Brain pericyte (primary cell): ENCODE measurements at places on chromosomes 2 and 18.

- DNase-seq = no peak
Observed at GRCh38 chr2:235675678-235676535, 182.1 kb downstream of the AGAP1 start.

DNA sequence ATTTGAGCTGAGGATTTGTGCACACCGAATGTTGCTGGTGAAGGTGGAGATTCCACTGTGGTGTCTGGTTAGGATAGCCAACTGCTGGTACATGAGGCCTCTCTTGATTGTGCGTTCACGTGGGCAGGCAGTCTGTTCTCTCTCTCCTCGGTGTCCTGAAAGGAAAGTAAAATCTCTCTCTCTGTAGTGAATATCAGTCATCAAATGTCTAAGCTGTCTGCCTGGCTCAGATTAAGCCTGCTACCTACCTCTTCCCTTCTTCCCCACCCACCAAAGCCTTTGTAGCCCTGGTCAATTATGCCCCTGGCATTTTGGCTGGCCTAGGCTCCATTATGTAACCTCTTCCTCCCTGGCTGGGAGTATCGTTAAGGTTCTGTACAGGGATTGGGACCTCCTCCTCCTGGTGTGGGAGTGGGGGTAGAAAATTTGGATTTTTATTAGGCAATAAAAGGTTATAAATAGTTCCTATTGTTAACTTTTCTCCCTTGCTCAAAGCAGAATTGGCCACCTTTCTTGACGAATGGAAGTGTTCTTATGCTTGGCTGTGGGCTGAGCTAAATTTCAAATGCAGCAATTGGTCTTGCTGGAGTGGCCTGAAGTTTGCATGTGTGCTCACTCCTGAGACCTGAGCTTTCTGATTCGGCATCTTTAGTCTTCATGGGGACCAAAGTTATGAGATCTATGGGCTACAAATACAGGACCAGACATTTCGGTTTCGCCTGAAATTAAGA is 148.8 kb downstream of the WDSUB1 start:
- no peak for DNase-seq

DNA sequence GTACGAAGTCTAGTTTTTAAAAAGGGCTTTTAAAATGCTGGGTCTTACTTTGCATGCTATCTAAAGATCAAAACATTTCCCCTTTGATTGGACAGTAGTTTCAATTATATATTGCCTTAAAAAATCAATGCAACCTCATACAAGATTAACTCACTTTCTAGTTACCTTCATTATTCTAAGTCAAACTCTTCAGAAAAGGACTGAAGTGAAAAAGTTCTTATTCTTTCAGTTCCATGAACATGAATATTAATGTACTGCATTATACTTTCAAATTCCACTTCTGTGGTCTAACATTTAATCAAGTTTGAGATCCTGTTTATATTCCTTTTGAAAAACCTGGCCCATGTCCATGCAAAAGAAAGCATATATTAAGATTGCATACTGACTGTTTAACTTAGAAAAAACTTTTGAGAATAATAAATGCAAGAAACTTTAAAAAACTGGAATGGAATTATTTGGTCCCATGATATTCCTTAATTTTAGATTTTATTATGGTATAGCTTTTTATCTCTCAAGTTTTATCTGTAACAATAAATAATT is 11.2 kb upstream of the ENOSF1 start:
- DNase-seq = no peak

DNA sequence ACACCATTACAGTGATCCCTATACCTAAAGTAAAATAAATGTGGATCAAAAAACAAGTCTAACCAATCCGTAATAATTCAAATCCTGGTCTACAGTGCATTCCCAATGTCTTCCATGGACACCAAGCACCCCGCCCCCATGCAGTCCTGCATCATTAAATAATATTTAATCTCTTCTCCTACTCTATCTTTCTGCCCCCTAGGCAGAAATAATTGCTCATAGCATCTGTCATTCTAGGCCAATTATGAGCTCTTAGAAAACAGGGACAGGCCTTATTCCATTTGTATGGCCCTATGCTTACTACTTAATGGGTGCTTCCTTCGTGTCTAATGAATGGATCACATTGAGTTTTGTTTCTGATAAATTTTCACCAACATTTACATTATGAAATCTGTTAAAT is 66.4 kb downstream of the PAX3 start:
- no peak for DNase-seq

DNA sequence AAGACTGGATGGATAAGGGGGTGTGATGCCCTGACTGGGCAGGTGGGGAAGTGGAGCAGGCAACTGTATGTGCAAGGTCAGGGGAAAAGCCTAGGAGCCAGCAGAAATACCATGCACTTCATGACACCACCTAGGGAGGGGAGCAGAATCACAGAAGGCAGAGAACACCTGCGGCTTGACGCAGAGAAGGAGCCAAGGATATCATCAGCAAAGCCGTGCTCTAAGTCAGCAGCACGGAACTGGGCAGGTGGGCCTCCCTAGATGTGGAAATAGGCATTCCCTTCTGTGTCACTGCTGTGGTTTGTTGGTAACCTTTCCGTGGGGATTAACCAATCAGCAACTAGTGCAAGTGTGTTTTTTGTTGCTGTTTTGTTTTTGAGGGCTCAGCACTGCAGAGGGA is 41.3 kb downstream of the HDLBP start:
- DNase-seq = no peak

- no peak for DNase-seq
Observed at GRCh38 chr18:677145-677544, 19.7 kb downstream of the TYMS start.

- no peak for DNase-seq
Observed at GRCh38 chr2:55948176-55948923, 24.8 kb upstream of the EFEMP1 start.

DNA sequence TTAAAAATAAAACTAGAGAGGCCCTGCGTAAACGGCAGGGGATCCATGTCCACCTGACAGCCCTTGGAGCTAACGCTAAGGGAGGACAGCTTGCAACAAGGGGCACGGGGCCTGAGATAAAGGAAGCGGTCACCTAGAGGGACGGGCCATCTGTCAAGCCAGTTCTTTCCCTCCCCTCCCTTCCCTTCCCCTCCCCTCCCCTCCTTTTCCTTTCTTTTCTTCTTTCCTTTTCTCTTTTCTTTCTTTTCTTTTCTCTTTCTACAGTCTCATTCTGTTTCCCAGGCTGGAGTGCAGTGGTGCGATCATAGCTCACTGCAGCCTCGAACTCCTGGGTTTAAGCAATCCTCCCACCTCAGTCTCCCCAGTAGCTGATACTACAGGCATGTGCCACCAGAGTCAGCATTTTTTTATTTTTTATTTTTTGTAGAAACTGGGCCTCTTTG is 34.5 kb upstream of the CTAGE1 start:
- no peak for DNase-seq

- DNase-seq = no peak
Observed at GRCh38 chr2:176159663-176160250, 2.6 kb downstream of the HOXD3 start.

DNA sequence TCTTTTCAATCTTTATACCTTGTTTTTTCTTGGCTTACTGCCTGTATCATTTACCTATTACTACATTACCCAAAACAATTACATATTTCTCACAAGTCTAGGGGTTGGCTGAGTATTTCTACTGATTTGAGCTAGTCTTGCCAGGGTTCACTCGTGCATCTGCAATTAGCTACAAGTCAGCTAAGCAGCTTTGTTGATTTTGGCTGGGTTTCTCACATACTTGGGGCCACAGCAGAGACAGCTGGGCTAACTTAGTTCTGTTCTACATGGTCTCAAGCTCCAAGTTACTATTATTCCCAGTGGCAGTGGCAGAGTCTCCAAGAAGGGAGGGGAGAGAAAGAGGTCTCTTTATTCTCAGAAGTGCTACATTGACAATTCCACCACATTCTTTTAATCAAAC is 54.7 kb upstream of the SP5 start:
- DNase-seq = no peak

- no peak for DNase-seq
Observed at GRCh38 chr2:205865056-205865455, 182.8 kb downstream of the NRP2 start.

DNA sequence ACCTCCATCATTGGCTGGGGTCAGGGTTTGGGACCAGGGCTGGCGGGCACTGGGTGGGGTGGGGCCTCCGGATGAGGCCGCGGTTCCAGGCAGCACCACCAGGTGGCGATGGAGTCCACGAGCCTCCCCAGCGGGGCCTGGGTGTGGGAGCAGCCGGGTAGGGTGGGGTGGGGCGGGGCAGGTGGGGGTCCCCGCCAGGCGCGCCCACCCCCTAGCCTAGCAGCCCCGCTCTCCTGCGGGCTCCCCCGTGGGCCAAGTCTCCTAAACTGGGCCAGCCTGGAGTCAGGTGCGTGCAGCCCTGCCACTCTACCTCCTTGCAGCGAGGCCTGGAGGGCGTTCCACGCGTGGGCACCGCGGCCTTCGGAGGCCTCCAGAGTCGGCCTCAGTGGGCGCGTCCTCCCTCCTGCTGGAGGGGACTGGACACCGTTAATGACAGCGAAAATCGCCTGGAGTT is 187.5 kb downstream of the TWIST2 start:
- no peak for DNase-seq

- DNase-seq = no peak
Observed at GRCh38 chr2:102686479-102687439, 67.4 kb downstream of the SLC9A2 start.

GRCh38 chr18:70422391-70422965 is 133.6 kb downstream of the SOCS6 start:
- DNase-seq = no peak

GRCh38 chr2:26054598-26055348 is 20.9 kb downstream of the RAB10 start:
- no peak for DNase-seq

GRCh38 chr2:169693360-169693759 is 845 bp downstream of the CFAP210 start:
- DNase-seq = no peak

DNA sequence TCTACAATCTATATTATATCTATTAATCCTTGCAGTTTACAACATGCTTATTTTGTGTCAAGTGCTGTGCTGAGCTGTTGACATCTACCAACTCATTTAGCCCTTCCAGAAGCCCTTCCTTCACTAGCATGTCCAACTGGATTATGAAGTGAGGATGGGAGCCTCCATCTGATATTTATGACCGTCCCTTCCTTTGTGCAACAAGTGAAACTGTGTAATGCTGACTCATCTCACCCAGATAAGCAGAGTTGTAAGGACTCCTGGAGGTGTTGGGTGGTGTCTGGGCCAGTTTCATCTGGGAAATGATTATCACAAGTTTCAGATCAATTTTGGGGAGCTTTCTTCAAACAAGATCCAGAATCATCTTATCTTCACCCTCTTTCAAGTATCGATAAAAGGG is 156.6 kb upstream of the ETAA1 start:
- DNase-seq = no peak

DNA sequence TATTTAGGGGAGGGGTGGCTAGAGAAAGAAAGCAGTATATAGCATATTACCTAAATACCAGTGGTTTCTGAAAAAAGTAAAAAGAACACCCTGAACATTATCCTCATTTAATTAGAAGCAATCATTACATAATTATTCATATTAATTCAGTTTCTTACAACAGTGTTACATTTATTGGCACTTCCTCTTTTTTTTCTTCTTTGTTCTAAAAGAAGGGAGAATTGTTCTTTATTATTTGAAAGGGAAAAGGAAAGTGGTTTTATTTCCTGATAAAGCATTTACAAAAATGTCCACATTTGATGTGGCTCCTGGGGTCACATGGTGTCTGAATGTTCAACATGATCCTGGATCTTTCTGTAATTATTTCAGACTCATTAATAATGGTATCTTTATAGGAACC is 254.9 kb upstream of the ZEB2 start:
- no peak for DNase-seq

DNA sequence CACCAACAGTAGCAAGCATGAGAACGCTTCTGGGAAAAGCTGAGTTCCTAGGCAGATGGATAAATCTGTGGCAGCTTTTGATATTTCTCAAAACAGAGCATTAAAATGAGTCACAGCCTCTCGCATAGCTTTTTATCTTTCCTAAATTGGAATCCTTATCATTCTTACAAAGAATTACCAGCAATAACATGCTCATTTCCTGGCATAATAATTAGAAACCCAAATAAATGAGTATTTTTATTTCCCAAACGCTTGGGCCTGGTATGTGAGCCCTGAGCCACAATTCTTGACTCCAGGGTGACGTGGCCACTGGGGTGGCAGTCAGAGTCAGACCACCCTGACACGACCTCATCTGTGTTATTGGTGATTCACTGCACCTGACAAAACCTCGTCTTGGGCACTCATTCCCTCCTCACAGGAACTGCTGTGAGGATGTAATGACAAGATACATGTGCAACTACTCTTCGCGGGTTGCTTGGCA is 210.7 kb downstream of the ARL4C start:
- no peak for DNase-seq

- DNase-seq = no peak
Observed at GRCh38 chr18:43465483-43465882, 188.2 kb upstream of the SYT4 start.

DNA sequence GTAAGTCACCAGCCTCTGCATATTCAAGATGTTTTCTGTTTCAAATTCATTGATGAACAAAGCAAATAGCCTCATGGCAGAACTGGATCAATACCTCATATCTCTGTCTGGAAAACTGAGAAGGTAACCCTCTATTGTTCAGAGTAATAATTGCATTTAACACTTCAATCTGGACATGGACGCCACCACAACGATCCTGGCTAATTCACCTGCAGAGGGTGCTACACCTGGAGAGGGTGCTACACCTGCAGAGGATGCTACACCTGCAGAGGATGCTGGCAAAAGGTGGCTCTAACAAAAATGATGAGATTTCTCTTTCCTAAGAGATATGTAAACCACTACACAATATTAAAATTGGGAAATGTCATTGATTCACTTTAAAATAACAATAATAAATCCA is 183.1 kb upstream of the HNRNPA3 start:
- no peak for DNase-seq

DNA sequence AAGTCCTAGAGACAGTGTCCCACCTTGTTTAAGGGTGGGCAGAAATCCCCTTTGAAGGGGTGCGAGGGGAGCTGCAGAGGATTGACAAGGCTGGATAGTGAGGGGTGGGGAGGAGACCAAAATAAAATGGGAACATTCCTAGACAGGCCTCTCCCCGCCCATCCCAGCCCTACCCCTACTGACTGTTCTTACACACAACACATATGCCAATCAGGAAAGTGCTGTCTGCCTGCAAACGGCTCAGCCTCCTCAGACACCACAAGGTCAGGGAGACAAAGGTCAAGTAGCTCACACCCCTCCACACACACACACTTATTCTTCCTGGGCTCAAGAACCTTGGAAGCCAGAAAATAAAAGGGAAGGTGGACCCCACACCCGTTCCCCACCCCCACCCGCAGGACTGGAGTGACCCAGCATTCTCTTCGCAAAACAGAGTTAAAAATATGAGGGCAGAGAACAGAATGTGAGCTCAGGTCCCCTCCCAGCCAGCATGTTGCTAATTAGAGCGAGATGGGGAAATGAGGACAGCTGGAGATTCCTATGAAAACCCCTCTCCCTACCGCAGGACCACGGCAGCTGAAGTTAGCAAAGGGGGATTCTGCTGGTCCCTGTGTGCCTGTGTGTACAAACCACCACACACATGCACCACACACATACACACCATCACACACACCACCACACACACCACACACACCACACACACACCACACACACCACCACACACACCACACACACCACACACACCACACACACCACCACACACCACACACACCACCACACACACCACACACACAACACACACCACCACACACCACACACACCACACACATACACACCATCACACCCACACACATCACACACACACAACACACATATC is 197.8 kb downstream of the TNS1 start:
- no peak for DNase-seq

GRCh38 chr2:145412155-145412554 is 892.2 kb upstream of the ZEB2 start:
- DNase-seq = no peak

- DNase-seq = no peak
Observed at GRCh38 chr18:73986711-73987110, 160.9 kb downstream of the FBXO15 start.
